Prostate gland (tissue), 2 donors: ENCODE measurements at places on chromosomes 7 and 10.

DNA sequence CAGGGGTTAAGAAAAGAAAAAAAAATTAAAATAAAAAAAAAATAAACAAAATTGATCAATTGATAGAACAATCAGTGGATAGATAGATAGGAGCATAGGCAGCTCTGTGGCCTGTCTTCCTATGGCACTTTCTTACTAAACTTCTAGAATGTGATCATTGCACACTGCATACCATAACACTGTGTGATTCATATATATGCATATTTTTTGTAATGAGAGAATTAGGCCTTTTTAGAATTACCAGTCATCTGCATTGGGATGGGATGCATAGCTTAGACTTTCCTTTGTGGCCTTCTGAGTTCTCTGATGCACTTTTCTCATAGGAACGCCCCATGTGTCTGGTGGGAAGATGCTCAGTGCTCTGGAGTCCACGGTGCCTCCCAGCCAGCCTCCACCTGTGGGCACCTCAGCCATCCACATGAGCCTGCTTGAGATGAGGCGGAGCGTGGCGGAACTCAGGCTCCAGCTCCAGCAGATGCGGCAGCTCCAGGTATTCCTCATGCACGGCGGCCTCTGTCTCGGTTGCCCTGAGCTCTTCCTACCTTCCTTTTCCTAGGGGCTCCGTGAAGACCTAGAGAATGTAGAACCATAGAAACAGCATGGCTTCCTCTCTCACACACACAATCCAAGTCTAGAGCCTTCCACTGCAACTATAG, 222.5 kb downstream of the ARHGAP21 start:
- DNase-seq: no peak

DNA sequence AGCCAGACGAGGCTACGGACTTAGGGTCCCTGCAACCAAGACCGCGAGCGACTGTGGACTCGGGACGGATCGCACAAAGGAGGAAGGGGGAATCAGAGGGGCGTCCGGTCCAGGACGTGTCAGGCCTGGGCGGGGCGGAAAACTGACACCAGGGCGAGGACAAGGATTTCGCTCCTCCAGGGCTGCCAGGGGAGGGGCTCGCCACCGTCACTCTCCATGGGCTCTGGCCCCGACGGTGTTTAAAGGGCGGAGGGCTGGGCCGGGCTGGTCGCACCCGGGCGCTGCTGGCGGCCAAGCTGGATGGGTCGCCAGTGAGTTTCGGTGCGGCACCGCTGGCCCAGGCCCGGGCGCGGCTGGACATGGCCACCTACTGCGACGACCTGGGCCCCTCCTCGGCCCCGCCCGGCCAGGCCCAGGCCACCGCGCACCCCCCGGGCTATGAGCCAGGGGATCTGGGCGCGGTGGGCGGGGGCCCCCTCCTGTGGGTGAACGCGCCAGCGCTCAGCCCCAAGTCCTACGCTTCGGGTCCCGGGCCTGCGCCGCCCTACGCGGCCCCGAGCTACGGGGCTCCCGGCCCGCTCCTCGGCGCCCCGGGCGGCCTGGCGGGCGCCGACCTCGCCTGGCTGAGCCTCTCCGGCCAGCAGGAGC, at the start of gene FOXI2:
Gene FOXI2, plus strand, starts transcription at position 271 of the 648 bp plus-strand sequence. Its CDS starts 89 bp downstream, at position 360.
- DNase-seq: no peak

GRCh38 chr7:139784648-139785047, 6.8 kb upstream of the HIPK2 start:
- no peak for DNase-seq

GRCh38 chr7:101565601-101566209, 63.4 kb downstream of the MYL10 start:
- no peak for DNase-seq

DNA sequence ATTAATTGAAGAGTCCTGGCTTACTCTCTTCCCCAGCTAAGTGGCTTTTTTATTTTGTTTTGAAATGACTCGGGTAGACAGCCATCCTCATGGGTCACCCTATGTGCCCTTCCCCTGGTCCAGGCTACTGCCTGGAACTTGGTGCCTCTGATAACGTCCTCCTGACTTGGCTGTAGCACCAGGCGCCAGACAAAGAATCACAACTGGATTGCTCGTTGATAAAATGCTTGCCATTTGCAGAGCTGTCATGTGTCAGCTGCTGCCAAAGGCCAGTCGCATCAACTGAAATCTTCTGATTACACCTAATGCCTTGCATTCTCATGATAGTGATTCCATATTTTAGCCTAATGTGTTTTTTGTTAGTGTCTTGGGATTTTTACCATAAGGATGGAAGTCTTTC, 27.4 kb upstream of the ABLIM1 start:
- no peak for DNase-seq

- no peak for DNase-seq
Measured at GRCh38 chr10:45198486-45199204, 116.8 kb downstream of the OR13A1 start.

DNA sequence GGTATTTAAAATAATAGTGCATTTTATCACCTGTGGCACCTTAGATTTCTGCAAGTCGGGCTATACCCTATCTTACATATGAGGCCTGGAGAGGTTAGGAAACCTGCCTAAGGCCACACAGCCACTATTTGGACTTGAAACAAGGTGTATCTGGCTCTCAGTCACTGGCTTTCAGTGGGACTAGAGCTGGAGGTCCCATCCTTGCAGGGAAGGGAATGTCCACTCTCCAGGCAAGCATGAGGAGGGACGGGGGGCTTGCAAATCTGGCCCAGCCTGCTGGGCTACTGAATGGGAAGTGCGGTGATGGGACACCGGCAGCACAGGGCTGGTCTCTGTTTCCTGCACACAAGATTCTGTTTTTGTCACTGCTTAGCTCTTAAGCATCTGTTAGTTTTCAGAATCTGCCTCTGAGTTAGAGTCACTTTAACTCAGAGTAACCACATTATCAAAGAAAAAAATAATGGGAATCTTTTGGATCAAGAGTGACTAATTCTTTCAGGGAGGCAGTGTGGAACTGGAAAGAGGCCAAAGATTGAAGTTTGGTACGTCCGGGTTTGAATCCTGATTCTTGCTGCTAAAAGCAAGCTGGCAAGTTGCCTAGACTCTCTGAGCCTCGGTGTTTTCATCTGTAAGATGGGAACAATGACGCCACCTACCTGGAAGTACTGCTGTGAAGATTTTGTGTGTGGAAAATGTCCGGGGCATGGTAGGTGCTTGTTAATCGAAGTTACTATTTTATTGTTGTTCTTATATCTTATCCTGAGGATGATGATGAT, 33.8 kb upstream of the HABP2 start:
- no peak for DNase-seq

DNA sequence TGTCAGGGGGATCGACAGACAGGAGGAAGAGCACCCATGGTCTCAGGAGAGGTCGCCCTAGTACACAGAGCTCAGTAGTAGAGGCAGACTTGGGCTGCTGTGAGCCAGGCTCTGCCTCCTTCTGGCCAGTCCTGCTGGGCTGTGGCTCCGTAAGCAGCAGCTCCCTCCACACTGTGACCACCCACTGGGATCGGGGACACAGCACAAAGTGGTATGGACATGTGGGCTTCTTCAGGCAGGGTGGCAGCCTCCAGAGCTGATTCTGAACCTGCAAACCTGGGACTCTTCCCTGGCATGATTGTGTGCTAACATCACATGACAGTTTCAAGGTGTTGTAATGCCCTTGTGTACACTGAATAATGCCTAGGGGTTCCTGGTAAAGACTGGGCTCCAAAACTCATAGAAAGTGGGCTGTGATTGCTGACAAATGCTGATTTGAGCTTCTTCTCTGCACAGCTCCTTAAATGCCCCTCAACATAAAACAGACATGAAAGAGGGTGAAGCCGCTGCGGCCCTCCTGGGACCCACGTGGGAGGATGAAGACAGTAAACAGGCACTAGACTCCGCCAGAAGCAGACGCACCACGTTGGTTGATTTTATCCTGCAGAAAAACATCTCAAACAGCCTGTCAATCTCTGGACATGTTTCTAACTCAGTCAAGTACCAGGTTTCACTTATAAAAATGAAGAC, 76.7 kb downstream of the GPR26 start:
- DNase-seq: no peak

GRCh38 chr10:28331066-28331465, 28.2 kb upstream of the MPP7 start:
- DNase-seq: no peak

DNA sequence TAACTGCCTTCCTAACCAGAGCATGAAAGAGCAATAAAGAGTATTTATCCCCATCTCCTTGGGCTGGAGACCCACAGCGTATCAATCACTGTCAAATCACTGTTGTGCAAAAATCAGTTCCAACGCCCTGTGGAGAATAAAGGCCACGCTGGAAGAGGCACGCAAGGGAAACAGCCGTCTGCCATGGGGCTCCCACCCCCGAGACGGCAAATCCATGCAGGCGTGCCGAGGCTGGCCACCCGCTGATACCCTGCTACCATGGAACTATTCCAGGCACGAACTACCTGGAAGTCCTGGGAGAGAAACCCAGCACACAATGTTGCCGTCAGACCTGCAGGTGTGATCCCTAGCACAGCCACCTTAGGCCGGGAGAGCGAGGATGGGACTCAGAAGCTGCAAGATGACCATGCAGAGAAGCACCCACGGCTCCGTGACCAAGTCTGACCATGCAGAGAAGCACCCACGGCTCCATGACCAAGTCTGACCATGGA, 185.3 kb downstream of the DIP2C start:
- no peak for DNase-seq

DNA sequence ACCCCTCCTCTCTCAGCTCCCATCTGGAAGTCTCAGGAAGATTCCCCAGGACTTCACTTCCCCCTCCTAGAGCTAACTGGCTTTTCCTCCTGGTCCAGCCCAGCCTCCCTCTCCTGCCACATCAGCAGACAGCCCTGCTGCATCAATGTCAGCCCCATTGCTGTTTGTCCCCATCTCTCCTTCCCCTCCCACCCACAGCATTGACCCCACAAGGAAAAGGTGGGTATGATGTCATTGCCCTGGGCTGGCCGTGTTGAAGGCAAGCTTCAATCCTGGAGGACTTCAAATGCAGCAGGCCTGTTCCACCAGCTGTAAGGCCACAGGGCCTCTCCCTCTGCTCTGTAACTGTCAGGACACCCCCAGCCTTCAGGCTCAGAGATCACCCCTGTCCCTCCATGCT, 66.5 kb downstream of the C10orf105 start:
- no peak for DNase-seq

- no peak for DNase-seq
Measured at GRCh38 chr10:129522041-129522585, 55.1 kb downstream of the MGMT start.

- DNase-seq: no peak
Measured at GRCh38 chr7:152922318-152923081, 162.9 kb downstream of the ACTR3B start.

DNA sequence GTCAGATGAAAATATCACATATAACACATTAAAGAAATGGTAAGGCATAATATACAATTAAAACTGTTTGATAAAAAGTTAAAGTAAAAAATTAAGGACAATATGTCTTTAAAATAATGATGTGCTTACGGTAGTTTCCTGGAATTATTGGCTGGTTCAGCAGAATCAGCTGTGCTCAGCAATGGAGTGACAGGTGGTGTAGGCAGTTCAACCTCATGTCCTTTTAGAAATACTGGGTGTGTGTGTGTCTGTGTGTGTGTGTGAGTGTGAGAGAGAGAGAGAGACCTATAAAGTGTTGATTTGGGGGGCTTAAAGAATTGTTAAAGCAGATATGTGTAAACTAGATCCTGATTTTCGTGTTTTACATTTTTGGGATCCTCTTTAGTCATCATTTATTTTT, 141.2 kb downstream of the ADAM22 start:
- DNase-seq: no peak

DNA sequence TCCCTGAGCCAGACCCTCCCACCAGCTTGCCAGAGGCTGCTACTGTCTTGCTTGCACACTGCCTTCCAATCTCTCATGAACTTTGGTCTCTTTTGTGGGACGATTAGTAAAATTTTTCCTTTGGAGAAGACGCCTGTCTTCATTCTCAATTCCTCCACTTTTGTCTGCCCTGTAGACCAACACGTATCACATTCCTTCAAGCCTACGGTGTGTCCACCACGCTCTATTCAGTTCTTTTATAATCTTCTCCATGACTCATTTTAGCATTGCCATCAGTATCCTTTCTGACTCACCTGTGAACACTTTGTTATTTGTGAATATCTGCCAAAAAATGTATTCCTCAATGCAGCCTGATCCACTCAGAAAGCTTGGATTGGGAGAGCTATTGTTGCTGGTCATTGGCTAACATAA, 1.4 kb downstream of the GIMAP5 start:
- no peak for DNase-seq

DNA sequence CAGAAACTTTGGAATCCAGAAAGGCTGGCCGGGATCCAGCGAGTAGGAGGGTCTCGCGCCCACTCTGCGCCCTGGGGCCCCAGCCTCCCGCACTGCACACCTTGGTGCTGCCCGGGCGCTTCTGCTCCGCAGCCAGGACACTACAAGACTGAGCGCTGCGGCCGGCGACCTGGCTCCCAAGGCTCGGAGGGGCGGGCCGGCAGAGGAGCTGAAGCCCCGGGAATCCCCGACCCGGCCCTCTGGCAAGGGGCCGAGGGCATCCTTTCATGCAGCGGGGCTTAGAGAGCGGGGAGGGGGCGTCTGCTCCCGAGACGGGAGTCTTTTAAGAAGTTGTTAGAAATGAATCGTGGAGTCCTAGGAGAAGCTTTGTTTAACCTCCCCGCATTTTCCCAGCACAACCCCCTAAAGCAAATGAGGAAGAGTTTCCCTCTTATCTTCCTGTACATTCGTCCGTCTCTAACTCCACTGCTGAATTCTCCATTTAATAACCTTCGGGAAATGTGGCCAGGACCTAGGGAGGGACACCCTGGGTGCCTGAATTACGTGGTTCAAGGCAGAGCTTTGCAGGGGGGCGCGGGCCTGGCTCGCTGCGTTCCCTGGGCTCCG, 1.1 kb downstream of the VWC2 start:
- no peak for DNase-seq

GRCh38 chr7:151727579-151728285, 149.2 kb downstream of the PRKAG2 start:
- DNase-seq: peak; percentile 58

DNA sequence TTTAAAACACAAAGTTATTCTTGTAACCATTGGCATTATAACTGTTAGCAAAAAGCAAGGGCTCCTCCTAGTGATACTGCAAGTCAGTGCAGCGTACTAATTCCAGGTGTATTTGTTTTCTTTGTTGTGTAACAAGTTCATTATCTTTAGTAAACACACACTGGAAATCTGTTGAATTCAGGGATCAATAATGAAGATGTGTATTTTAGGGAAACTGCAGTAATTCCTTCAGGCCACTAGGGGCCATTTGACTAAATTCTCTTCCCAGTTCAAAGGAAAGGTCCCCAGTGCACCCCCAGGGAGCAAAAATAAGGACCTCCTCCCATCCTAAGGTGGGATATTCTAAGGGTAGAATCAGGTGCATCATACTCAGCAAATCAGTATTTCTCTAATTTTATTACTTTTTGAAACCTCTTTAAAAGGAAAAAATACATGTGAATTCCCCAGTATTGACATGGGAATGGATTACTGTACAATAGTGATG, 158.6 kb upstream of the LYZL1 start:
- DNase-seq: no peak

GRCh38 chr7:41738806-41739205, 35.9 kb upstream of the INHBA start:
- DNase-seq: no peak
